GM10248 (cell line): ENCODE measurements at places on chromosomes 11 and 22.

DNA sequence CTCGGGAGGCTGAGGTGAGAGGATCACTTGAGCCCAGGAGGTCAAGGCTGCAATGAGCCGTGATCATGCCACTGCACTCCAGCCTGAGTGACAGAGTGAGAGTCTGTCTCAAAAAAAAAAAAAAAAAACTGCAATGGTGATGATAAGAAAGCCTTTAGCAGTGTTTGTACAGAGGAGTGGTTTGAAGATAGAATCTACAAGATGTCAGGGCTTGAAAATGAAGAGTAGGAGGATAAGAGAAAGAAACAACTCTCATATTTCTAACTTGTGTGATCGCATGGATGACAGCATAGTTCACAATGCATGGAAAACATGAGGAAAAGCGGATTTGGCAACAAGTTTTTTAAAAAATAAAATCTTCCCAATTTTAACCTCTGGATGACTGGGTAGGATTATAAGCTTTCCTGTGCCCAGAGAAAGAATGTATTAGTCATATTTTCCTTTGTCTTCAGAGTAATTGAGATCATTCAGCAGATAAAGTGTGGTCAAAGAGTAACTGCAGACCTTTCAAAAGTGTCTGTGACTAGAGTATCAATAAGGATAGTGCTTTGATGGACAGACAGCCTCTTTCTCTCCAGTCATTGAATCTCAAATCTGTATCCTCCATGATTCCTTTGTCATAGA is 328.1 kb downstream of the CASP12 start:
- no peak for DNase-seq

DNA sequence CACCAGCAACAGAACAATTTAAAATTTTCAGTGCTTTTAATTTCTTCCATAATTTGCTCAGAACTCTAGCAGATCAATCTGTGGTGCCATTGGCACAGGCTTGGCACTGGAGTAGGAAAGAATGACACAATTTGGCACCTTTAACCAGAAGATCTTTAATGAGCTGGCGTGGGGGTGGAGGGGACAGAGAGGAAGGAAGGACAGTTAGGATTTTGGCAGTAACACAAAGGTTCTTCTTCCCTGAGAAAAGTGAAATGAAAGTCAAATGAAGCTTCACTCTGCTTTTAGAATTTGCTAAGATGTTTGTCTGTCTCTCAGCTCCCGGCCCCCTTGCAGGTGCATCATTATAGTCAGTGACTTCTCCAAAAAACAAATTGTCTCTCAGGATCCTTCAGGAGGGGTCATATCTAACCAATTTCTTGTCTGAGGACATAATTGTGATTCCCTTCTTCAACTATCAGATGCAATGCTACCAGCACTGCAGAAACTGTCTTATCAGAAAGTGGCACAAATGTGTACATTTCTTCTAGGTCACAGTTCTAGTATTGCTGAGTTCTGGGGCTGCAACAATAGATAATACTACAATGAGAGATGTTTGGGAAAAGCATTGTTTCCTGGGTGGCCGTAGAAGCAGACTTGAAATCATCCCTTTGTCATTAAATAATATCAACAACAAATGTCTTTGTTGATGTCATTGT is 66.8 kb downstream of the CSTPP1 start:
- no peak for DNase-seq

DNA sequence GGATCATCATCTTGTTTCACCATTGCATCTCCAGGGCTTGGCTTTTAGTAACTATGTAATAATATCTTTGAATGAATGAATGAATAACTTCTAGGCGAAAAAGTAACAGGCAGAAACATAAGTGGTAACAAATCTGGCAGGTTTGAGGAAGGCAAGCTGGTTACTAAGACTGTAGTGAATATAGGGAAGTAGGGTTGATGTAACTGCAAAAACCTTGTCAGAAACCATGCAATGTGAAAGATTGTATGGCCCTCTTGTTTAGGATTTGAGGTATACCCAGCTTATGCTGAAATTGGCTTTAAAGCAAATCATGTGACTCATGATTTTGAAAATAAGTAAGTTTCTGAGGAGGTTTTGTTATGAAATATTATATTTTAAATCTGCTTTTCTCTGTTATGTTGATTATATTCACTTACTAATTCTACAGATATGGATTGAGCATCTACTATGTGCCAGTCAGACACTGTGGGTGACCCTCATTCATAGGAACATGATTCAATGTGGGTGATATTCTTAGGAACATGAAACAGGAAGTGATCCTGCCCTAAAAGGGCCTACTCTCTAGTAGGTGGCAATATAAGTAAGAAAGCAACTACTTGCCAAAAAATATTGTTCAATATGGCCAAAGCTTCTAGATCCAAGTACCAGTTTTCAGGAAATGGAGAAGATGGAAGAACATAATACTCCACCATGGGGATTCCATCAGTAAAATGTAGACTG is 115.5 kb upstream of the CCDC90B start:
- DNase-seq: no peak

GRCh38 chr11:69830086-69830485 is 10.9 kb upstream of the FGF3 start:
- DNase-seq: no peak
